ENCODE measurements at places on chromosomes 4 and X. TPM values are rescaled to one million over a fixed set of nuclear protein-coding genes. Genes with fewer than 3 reads are reported as not detected.

The BTC gene
- 3.4 TPM for total RNA-seq

The LNX1 gene
- total RNA-seq = 6.0 TPM

The CXXC4 gene
- total RNA-seq = 0.61 TPM

The POLN gene
- 2.7 TPM for total RNA-seq

The RAB41 gene
- total RNA-seq = not detected

The ATRX gene
- 83.4 TPM for total RNA-seq
